ENCODE measurements at places on chromosomes 16 and 17.

DNA sequence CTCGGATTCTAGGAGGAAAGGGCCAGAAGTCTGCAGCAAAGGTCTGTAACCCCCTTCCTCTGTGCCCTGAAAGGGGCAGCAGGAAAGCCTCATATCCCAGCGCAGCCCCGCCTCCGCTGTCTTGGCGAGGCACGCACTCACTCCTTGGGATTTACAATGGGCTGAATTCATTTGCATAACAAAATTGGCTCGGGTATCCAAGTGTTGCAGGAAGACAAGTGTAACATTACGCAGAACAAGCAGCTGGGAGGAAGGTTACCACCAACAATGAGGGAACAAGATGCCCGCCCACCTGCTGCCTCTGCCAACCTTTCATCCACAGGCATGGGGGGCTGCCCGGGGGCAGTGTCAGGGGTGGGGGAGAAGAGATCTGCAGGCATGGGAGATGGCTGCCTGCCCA, 130.4 kb downstream of the MRM1 start:
- no peak overlapping the region for H3K4me3 ChIP-seq
- no peak for DNase-seq
- H3K36me3 ChIP-seq: no peaks in the 10 kb centered on the region
- H3K4me1 ChIP-seq: no peaks in the 10 kb centered on the region

GRCh38 chr17:14107889-14108288, 38.6 kb downstream of the COX10 start:
- H3K36me3 ChIP-seq: peaks cover 2% of the 10 kb centered on the region
- H3K27me3 ChIP-seq: no peaks in the 10 kb centered on the region
- no peak overlapping the region for H3K4me3 ChIP-seq

DNA sequence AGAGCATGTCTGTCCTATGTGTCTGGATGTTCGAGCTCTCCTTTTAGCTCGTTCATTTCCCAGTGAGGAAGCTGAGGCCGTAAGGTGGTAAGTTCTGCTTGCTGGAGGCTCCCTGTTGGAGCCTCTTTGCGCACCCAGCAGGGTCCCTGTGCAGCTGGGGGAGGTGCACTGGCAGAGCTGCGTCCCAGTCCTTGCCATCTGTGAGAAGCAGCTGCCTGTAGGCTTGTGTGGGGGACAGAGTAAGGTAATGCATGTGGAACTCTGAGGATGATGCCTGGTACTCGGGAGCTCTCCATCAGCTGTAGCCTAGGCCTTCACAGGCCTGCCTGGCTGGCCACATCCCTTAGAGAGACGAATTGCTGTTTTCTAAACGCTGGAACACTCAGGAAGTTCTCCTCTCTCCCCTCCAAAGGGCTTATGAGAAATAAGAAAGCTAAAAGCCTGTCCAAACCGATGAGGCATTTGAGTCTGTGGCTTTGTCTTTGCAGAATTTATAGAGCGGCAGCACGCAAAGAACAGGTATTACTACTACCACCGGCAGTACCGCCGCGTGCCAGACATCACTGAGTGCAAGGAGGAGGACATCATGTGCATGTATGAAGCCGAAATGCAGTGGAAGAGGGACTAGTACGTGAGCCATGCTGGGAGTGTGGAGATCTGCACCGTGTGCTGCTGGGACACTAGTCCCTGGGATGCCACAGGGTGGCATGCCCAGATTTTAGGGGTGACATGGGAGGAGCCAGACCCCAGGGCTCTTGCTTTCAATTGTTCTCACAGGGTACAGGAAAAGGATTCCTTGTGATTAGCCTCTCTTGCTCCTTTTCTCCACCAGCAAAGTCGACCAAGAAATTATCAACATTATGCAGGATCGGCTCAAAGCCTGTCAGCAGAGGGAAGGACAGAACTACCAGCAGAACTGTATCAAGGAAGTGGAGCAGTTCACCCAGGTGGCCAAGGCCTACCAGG, 1.6 kb downstream of the NDUFB10 start:
- peak overlapping the region; percentile 37 for H3K27ac ChIP-seq
- H3K27me3 ChIP-seq: no peaks in the 10 kb centered on the region
- peaks cover 19% of the 10 kb centered on the region for H3K4me1 ChIP-seq
- no peak for DNase-seq
- H3K4me3 ChIP-seq: peak overlapping the region; percentile 83

GRCh38 chr16:29837841-29838240, 17.6 kb downstream of the MVP start:
- no peak overlapping the region for H3K4me3 ChIP-seq
- no peaks in the 10 kb centered on the region for H3K27me3 ChIP-seq
- no peaks in the 10 kb centered on the region for H3K4me1 ChIP-seq
- H3K27ac ChIP-seq: no peak overlapping the region
- DNase-seq: no peak

DNA sequence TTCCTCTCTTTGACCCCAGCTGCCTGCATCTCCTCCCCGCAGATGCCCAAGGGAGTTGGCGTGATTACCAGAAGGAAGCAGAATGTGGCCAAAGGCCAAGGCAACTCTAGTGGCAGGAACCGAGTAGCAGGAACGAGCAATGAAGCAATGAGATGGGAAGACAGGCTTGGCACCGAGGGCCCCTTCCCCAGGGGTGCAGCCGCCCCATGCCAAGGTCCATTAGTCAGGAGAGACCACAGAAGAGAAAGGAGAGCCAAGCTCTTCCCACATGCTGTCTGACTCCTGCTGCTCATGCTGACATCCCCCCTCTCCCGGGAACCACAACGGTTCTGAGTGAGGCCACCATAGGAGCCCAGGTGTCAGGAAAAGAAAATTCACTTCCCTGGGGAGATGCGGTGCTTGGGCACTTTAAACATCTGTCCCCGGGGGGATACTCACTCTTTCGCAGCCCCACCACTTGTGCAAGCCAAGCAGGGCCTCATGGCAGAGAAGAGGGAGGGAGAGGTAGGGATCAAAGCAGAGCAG, 67.4 kb downstream of the MYO18A start:
- no peaks in the 10 kb centered on the region for H3K27me3 ChIP-seq
- DNase-seq: no peak
- H3K4me1 ChIP-seq: no peaks in the 10 kb centered on the region
- peaks cover 14% of the 10 kb centered on the region for H3K36me3 ChIP-seq
- H3K27ac ChIP-seq: no peak overlapping the region

DNA sequence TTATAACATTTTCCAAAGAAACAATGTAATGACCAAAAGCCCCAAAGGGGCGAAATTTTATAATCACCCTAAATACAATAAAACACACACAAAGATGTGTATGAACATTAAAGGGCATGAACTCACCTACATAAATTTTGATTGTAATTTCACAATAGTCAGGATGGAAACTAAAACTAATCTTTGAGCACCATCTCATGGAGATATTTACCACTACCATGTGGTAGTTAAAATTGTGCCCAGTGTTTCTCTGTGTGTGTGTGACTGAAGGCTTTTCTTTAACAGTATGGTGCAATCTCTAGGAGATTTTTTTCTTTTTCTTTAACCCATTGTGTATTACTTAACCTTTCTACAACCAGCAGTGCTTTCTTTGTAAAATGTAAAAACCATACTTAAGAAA, 19.7 kb upstream of the MEIOC start:
- no peaks in the 10 kb centered on the region for H3K4me1 ChIP-seq
- DNase-seq: no peak
- H3K4me3 ChIP-seq: no peak overlapping the region
- no peaks in the 10 kb centered on the region for H3K27me3 ChIP-seq
- H3K36me3 ChIP-seq: no peaks in the 10 kb centered on the region
- no peak overlapping the region for H3K27ac ChIP-seq
